Right lobe of liver (tissue), 6 donors: ENCODE measurements at places on chromosomes 3 and 15.

GRCh38 chr3:84634668-84635067 is 324.1 kb upstream of the CADM2 start:
- no peak for DNase-seq

GRCh38 chr3:16886303-16886683 is 1.5 kb downstream of the PLCL2 start:
- DNase-seq, result no peak

DNA sequence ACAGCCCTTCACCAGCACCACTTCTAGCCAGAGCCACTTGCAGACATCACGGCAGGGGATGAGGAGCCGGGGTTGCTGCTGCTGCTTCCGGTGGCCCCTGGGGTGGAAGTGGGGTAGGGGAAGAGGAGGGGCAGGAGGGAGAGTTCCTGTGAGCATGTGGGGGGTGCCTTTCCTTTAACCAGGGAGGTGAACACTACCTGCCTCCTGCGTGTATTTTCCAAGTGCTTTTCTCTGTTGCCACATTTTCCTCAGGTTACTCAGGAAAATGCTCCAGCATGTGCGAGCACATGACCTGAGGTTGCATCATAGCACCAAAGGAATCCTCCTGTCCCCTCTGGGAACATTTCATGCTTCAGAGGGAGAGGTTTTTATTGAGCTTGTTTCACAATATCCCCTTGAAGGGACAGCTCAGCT is 12.2 kb upstream of the SACM1L start:
- DNase-seq, result no peak

- DNase-seq, result no peak
Observed at GRCh38 chr3:10259036-10259435, 10.8 kb downstream of the TATDN2 start.

GRCh38 chr3:62154457-62155148 is 218.7 kb downstream of the FEZF2 start:
- DNase-seq, result no peak

- no peak for DNase-seq
Observed at GRCh38 chr15:65194826-65195547, 9.8 kb upstream of the CLPX start.

DNA sequence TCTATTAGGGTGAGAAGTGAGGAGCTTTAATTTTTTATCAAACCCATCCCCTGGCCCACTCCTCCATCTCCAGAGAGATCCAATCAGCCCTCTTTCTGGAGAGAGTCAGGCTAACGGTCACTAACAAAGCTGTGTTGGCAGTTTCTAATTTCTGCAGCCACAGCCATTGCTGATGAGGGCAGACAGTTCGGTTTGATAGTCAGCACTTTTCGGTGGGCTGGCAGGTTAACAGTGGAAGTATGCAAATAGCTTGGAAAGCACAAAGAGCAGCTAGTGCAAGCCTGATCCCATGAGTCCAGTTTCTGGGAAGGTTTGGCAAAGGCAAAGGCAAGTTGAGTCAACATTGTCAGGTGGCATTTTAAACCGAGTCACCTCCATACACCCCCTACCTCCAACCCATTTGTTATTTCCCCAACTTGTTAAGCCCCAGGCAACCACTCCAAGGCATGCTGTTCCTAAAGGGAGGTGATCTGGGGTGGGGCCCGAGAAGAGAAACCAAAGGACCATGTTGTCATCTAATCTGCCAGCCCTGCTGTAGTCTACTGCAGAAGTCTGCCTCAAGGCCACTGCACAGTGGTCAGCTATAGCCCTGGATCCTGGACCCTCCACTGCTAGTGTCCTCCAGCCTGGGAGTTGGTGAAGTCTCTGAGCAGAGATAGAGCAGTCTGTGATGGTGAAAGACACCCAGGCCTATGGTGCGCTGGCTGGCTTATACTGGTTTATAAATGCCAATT is 1.7 kb downstream of the CCR1 start:
- no peak for DNase-seq

DNA sequence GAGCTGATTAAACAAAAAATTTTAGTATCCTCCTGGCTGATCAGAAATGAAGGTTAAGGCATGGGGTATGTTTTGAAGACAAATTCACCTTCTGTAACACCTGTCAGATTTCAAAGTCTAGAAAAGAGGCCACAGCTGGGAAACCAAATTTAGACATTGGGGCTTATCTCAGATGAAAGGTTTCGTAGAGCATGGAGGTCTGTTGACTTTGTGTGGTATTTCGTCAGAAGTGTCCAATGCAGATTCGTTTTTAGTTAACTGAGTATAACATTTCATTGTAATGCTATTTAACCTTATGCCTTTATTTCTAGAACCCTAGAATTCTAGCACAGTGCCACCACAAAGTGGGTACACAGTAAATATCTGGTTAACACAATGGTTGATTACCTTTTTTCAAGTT is 61.7 kb downstream of the FNDC3B start:
- DNase-seq, result no peak

- no peak for DNase-seq
Observed at GRCh38 chr3:71056327-71056726, 527.2 kb downstream of the FOXP1 start.

GRCh38 chr15:25385986-25386385 is 52.8 kb downstream of the UBE3A start:
- no peak for DNase-seq

GRCh38 chr3:141441381-141442364 is 45.2 kb upstream of the RASA2 start:
- peak; percentile 63 for DNase-seq

GRCh38 chr3:25266677-25267076 is 161.4 kb upstream of the RARB start:
- DNase-seq, result no peak

- DNase-seq, result no peak
Observed at GRCh38 chr3:187932530-187932929, 187.3 kb upstream of the BCL6 start.

DNA sequence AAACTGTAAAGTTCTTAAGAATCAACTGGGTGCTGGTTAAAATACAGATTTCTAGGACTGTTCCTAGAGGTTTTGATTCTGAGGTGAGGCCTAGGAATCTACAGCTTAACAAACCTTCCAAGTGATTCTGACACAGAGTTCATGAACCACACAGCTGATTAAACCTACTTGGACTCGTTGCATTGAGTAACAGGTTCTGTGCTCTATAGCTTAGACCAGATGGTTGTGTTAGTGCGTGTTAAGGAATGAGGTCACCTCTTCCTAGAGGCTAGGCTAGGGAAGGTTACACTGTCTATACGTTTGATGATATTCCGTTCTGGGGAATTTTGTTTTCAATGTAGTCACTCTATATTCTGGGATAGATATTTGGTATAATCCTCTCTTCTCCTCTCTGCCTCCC is 21.9 kb downstream of the EID1 start:
- no peak for DNase-seq
